ENCODE measurements at places on chromosomes 4 and X.

GRCh38 chr4:184383497-184384055 lies 90.8 kb downstream of the IRF2 start:
- no peak for DNase-seq

- DNase-seq, result no peak
These were observed 76.0 kb downstream of the ABLIM2 start for GRCh38 chr4:8082517-8083055.

- DNase-seq, result no peak
These were observed 380.8 kb downstream of the ANKRD50 start for GRCh38 chr4:124331781-124332180.

- no peak for DNase-seq
These were observed 15.2 kb upstream of the CXCL2 start for GRCh38 chr4:74114234-74114633.

- no peak for DNase-seq
These were observed at the start of gene RIPPLY1 for GRCh38 chrX:106903291-106903824. TSS of gene RIPPLY1 (minus strand) at chrX:106903341. CDS start at chrX:106903287, 54 bp downstream.

DNA sequence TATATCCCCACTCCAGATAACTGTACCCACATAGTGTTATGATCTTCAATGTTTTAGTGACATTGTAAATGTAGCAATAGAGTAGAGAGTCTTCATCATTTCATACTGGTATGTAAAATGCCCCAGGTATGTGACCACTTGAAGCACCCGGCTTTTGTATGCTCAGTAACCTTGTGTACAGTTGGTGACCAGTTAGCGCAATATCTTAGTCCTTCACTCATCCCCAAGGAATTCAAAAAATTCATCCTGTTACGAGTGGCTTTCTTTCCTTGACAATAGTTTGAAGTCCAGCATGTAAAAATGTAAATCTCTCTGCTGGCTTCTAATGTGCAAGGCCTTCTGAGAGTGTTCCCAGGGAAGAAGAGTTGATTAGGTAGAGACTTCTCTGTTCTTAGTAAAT lies 145.6 kb downstream of the ARX start:
- DNase-seq, result no peak

DNA sequence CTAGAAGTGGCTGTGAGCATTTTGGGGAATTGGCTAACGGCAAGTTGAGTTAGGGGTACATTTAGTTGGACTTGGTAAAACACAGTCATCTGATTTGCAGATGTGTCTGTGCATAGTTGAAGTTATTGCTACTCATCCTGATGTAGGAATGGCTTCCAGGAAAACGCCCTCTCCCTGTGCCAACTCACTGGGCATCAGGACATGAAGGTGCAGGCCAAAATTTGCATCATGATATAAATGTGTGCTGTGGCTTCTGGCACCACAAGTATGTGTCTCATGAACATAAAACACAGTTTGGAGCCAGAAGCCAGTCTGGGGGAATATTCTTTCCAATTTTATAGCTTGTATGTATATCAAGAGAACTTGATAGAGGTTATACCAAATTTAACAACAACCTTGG lies 54.2 kb upstream of the CBR4 start:
- no peak for DNase-seq

DNA sequence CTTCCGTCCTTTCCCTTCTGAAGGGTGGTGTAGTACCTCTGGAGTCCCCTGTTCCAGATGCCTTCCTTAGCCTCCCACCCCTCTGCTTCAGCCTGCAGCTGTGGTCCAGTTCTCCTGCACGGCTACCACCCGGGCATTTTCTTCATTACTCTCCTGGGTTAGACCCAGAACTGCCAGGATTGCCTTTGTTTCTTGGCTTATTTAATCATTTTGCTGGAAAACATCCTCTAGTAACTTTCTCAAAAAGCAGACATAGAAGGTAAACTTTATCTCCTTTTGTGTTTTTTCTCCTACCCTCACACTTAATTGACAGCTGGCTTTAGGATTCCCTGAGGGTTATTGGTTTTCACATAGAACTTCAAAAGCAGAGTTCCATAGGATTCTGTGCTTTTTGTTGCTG lies 20.2 kb downstream of the ANAPC4 start:
- no peak for DNase-seq

- no peak for DNase-seq
These were observed 7.4 kb upstream of the DYNLT3 start for GRCh38 chrX:37854748-37855147.

DNA sequence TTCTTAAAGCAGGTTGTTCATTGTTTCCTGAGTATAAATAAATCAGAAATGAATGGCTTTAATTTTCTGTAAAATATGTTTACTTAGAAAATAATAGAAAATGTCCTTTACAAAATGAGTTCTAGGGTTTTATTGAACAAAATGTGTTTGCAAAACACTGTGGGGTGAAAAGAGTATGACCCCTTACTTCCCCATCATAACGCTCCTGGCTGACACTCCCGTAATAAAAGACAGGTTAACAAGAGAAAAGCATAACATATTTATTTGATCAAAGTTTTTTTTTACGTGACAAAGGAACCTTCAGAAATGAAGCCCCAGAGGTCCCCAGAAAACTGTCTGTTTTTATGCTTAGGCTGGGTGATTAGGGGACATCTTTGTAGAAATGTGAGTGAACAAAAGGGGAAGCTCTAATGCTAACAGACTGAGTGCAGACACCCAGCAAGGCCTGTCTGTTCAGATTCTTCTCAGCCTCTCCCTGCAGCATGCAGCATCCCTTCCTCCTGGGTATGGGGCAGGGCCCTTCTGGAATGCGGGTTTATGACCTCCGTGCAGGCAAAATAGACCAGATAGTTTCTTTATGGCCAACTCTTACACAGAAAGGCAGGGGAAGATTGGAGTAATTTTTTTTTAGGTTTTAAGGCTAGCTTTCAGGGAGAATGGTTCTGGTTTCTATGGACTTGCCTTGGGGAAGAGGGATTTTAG lies 26.1 kb downstream of the ZFP42 start:
- no peak for DNase-seq

GRCh38 chr4:3745886-3746656 lies 20.1 kb upstream of the ADRA2C start:
- no peak for DNase-seq

DNA sequence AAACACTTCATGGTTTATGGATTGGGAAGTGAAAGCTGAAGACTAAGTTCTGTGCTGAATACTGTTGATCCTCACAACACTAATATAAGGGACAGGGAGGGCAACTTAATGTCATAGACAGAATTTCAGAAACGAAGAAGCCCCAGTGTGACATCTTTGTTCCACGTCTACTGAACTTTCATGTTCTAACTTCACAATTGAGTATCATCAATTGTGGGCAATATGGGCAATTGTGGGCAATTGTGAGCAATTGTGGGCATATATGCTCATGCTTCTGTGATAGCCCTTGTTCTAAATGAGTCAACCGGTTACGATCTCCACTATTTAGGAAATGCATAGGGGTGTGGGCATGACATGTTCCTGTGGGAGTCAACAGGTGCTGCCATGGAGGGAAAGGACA lies 33.7 kb downstream of the CYBB start:
- DNase-seq, result no peak

DNA sequence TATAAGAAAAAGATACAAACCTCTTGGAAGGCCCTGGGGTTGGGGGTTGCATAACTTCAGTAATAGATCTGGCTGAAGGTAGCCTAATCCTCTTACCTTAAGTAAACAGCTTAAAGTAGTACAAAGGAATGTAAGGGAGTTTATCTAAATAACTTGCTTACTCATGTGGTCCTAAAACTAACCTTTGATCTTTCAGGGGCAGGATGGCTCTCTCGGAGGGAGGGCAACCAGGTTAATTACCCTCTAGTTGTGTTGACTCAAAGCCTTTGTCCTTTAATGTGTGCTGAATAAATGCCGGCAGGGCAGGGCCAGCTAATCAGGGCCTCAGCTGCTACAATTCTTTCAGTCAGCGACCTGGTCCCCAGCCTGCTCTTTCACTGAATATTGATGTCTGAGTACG lies 822.0 kb upstream of the SLIT2 start:
- no peak for DNase-seq

DNA sequence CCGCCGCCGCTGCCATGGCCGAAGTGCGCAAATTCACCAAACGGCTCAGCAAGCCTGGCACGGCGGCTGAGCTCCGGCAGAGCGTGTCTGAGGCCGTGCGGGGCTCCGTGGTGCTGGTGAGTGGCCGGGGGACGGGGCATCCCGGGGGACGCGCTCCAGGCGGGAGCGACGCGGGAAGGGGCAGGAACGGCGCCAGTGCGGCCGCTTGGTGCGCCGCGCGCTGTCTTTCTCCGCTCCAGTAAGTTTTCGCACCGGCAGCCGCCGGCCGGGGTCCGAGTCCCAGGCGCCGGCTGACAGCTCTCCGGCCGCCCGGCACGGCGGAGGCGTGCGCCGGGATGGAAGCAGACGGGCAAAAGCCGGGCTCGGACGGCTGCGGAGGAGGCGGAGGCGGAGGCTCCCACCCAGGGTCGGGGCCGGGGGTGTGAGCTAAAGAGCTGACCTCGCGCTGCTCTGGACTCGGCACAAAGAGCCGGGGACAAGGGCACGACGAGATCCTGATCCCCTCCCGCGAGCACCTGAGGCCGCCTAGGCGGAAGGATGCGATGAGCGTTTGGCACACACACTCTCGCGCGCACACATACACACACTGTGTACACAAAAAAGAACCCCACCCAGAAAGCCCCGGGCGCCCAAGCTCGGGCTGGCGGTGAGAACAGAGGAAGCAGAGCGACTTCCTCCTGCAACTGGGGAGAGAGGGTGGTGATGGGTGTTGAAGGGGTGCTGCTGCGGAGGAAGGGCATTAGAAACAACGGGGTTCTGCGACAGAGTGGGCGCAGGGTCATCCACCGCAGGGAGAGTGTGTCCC lies 545 bp downstream of the DOCK11 start:
- peak; percentile 34 for DNase-seq

DNA sequence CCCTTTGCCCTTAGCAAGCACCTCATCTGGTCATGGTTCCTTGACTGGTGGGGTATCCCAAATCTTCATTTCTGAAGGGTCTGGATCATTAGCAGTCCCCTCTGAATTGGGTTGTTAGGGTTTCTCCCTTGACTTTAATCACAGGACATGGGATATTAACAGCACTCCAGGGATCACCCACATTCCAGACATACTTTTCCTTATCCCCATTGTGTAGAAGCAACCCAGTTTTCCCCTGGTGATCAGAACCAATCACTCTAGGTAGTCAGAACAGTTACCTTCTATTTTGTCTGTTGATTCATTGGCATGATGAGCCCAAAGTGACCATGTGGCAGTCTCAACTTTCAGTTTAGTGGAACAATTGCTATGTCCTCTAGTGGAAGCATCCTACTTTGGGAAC lies 29.1 kb upstream of the GRSF1 start:
- no peak for DNase-seq

DNA sequence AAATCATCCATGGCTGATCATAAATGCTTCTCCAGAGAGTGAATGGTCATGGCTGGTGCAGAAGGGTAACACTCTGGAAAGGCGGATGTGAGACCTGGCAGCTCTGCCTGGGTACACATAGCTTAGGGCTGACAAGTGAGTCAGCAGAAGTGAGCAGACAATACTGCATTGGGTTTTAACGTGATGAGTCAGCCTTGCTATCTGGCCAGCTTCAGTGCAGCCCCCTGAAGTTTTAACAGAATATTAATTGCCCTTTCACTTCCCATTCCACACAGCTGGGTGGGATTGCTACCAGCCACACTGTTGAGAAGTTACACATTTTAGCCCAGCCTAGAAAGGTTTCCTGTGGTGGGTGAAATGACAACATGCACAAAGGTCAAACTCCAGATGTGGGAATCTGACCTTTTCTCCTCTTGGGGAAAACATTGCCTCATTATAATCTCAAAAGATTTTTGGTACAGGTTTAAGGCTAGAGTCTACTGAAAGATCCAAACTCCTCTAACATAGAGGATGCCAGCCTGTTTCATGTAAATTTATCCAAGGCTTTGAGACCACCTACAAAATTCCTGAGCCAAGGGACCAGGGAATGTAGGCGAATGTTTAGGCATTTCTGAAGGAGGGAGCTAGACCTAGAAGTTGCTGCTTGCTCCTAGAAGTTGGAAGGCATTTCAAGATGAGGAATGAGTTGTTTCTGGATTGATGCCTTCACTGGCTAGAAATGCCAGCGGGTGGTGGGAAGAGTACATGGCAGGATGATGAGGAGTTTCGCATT lies 230.3 kb upstream of the PGRMC2 start:
- DNase-seq, result no peak

- DNase-seq, result peak; percentile 29
These were observed 208.8 kb upstream of the CLNK start for GRCh38 chr4:10893395-10893794.

DNA sequence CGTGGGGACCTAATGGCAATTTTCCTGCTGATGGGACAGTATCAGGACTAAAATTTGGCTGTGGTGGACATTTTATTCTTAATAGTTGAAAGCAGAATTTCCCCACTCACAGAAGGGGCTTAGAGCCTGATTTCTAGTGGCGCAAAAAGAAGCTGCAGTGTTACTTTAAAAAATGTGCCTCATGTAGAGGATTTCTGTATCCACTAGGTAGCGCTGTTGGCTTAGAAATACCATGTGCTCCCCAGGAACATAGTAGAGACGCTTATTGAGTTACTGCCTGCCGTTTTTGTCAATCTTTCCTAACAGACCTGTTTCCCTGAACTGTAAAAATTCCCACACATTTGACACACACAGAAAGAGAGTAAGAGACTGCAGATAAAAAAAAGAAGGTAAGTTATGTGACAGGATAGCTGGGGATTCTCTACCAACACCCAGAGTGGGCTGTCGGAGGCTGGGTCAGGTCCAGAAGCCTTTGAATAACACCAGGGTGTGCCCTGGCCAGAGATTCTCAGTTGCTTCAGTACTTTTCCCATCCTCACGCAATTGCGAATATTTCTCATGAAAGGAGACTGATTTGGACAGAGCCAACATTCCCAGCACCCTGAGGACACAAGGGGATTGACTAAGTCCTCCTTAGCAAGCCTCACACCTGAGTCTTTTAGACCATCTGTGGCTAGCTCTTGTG lies 88.4 kb downstream of the ZXDA start:
- DNase-seq, result peak; percentile 76
